GF-D8 (cell line): ENCODE measurements at places on chromosomes 2 and 18.
A peak's percentile ranks its signal among the peaks of the same experiment; 100 is the strongest.

GRCh38 chr2:102895376-102895775 lies 133.5 kb downstream of the TMEM182 start:
- DNase-seq: peak; percentile 95

GRCh38 chr2:40043641-40044040 lies 264.6 kb upstream of the THUMPD2 start:
- no peak for DNase-seq

DNA sequence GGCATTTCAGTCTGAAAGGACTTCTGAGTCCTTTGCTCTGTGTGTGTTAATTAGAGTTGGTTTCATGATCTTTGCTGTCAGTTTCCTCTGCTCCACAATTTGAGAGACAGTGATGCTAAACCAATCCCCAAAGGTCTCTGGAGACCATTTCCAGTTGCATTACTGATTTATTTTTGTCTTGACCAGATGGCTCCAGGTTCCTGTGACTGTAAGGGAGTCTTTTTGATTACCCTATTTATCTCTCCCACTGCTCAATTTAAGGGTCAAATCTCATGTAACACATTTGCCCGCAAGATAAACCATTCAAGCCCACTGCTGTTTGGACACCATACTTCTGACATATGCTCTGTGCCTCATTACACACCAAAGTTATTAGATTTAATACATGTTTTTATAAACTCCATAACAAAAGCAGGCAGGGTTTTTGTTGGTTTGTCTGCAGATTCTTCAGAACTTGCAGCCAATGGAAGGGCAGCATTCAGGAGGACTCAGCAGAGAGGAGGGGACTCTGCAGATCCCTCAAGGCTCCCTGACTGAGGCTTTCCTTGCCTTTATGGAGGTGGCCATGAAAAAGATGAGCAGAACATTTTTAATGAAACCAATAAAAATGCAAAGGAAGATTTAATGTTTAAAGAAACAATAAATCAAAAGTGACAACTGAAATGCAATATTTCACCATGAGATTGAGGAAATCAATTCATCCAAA lies 889.3 kb upstream of the CELF4 start:
- no peak for DNase-seq

DNA sequence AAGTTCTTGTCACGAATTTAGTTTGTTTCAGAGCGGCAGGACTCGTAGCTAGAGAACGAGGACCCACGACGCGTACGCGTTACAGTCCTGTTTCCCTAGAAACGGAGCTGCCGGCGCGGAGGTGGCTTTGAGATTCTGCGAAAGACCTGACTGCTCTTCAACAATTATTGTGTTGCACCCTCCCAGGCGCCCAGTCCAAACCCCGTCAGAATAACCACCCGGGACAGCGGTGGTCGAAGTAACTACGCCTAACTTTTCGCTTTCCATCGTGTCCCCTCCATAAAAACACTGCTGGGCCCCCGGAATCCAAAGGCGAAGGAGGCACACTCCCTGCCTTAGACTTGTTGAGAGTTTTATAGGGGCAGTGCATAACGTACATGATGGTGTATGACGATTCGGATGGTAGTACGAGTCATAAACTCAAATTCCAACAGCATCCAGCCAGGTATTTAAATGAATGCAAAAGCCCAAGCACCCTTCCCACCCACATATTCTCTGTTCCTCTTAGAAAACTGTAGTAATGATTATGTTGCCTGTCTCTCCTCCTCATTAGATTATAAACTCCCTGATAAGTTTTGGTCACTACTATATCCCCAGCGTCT lies 651 bp upstream of the STAM2 start:
- DNase-seq: no peak
